ENCODE measurements at places on chromosomes 16 and 17. TPM values are rescaled to one million over a fixed set of nuclear protein-coding genes. Genes with fewer than 3 reads are reported as not detected.

HBA2 gene
- 1,606 TPM for total RNA-seq

NPIPB13 gene
- not detected for total RNA-seq

TOB1 gene
- 31.8 TPM for total RNA-seq

ZP2 gene
- total RNA-seq, result 0.33 TPM

PYY gene
- total RNA-seq, result not detected

TLCD1 gene
- 1.1 TPM for total RNA-seq

KRTAP4-9 gene
- total RNA-seq, result not detected

UNC45B gene
- total RNA-seq, result 14.8 TPM

CD300H gene
- total RNA-seq, result not detected

PRSS27 gene
- 2.0 TPM for total RNA-seq

LPO gene
- total RNA-seq, result 0.44 TPM

KRT36 gene
- not detected for total RNA-seq

IGF2BP1 gene
- total RNA-seq, result 12.0 TPM

GFER gene
- 14.7 TPM for total RNA-seq

CTCF gene
- 67.3 TPM for total RNA-seq

JPH3 gene
- 12.0 TPM for total RNA-seq
